IMR-90 (cell line): ENCODE measurements at places on chromosomes 2 and 18.

DNA sequence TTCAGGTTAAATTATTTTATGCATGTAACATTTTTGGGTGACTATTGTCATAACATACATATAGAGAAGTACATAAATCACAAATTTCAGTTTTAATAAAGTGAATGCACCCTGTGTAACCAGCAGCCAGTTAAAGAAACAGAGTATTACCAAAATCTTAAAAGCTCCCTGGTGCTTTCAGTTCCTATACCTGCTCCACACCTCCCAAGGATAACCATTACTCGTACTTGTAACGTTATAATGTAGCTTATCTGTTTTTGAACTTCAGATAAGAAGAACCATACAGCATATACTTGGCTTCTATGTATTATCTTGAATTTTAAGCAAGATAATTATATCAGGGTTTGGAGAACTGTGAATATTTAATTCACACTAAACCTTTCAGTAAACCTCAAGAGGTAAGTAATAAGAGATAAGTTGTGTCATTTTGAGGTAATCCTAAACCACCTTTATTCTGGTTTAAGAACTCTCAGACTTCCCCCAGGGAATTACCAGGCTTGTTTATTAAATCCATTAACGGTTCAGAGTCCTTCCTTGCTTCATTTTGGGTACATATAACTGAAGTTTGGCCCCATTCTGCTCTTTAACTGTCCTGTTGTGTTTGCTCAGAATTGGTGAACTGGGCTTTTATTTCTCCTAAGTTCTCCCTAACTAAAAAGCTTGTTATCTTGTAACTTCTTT, 58.6 kb downstream of the LCLAT1 start:
- no peak for DNase-seq

- DNase-seq: no peak
Measured at GRCh38 chr2:127624320-127624755, 21.6 kb upstream of the GPR17 start.

GRCh38 chr2:120395221-120396012, 49.5 kb downstream of the INHBB start:
- no peak for DNase-seq

- DNase-seq: no peak
Measured at GRCh38 chr2:43566461-43566729, 29.4 kb downstream of the THADA start.

DNA sequence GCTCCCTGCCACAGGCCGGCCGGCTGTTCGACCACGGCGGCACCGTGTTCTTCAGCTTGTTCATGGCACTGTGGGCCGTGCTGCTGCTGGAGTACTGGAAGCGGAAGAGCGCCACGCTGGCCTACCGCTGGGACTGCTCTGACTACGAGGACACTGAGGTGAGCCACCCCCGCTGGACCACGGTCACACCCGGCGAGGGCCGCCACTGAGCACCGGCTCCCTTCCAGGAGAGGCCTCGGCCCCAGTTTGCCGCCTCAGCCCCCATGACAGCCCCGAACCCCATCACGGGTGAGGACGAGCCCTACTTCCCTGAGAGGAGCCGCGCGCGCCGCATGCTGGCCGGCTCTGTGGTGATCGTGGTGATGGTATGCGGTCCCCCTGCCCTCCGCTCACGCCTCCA, 20.8 kb downstream of the ANO7 start:
- no peak for DNase-seq

DNA sequence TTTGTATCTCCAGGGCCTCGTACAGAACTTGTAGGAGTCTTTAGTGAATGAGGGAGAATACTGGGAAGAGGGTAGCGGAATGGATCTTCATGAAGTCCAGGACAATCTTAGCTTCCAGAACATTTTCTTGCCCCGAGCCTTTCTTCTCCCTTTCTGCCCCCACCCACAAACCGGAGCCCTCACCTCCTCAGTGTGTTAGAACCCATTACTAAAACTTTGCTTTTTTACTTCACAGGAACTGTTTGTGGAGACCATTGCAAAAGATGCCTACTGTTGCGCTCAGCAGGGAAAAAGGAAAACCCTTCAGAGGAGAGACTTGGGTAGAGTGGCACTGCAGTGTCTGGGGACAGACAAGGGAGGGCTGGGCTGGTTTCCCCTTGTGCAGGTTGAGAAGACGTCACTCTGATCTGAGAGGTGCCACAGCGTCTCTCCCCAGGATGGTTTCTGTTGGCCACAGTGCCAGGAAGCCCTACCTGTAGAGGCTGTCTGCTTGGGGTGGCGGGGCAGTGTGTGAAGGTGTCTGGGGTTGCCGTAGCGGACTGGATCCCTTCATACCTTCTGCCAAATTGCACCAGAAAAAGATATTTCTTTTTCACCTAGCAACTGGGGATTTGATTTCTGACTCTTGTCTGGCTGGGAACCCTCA, 786 bp downstream of the POLE4 start:
- no peak for DNase-seq

DNA sequence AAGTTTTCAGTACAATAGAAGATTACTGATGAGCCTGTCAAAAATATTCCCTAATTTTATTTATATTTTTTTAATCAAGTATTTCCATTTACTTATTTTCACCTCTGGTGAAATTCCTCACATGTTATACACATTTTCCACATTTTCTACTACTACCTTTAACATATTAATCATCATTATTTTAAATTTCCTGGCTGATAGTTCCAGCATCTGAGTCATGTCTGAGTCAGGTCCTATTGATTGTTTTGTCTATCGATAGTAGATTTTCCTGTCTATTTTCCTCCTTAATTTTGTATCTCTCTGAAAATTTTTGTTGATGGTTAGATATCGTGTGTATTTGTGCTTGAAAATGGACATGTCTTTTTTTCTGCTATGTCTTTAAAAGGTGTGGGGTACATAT, 211.8 kb upstream of the DSEL start:
- DNase-seq: no peak

DNA sequence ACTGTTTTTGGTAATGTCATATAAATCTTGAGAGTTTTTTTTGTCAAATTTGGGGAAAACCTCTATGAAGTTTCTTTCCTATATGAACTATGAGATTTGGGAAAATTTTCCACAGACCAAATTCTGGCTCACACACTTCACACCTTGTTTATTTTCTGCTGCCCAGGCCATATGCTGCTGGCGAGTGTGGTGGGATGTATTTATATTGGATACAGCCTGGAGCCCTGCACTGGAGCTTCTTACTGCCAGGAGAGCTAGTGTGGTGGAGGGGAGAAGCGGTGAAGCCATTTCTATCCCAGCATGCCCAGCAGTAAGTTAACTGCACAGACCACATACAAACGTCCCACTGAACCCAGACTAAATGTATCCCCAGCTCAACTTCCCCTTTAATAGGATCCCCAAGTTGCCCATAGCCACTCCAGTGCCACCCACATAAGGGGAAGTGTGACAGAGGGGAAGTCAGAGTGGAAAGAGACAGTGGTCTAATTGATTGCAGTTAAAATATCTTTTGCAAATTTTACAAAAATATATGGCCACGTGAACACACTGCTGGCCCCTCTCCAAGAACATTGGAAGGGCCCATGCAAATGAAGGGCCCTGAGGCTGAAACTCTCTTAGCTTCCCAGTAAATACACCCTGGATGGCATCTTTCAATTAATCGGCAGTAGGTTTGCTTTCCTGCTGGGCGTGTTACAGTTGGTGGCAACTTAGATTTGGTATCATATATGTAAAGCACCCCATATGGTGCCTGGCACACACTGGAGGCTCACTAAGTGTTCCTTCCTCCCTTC, 146.6 kb upstream of the ITGA6 start:
- no peak for DNase-seq

DNA sequence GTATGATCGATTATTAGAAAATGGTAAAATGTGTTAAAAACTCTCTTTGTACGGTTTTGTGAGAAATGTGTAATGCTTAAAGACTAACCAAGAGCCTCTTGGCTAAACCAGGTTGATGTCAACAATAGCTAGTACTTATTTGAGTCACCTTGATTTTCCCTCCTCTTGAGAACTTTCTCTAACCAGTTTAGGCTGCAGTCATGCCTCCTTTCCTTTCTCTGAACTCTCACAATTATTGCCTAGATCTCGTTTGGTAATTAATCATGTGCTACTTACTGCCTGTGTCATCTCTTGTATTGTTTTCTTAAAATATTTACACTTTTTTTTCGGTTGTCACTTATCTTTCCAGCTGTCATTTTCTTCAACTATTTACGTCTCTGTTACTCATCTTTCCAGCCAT, 1.1 kb upstream of the EPC2 start:
- no peak for DNase-seq

DNA sequence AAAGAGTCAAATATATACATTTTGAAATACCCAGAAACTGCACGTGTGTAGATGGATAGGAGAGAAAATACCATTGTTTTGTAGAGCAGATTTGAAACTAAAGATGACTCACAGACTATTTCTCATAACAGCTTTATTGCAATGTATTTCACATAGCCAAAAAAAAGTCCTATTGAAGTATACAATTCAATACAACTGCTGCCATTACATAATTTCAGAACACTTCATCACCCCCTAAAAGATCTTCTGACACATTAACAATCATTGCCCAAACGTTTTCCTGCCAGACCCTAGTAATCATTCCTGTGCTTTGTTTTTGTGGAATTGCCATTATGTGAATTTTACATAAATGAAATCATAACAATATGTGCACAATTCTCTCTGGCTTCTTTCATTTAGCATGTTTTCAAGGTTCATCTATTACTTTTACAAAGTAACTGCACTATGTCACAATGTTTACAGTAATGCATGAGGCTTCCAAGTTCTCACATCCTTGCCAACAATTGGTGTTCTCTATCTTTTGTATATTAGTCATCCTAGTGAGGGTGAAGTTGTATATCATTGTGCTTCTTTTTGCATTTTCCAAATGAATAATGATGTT, 378.6 kb upstream of the CWC22 start:
- DNase-seq: peak; percentile 90

GRCh38 chr2:71603311-71603811, 150.0 kb downstream of the DYSF start:
- no peak for DNase-seq

GRCh38 chr2:37868866-37869265, 56.2 kb upstream of the RMDN2 start:
- no peak for DNase-seq

DNA sequence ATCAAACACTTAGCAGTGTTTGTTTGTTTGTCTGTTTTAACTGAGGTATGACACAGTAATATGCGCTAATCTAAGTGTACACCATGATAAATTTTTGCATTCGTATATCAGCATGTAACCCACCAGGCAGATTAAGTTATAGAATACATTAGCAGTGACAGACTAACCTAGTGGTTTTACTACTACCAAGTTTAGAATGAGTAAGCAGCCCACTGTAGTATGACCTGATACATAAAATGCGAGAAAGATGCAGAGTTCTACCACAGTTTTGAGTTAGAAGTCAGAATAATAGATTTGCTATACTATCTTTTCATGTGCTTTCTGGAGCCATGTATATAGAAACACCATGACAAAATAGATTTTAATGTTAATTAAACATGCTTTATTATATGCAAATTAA, 19.1 kb upstream of the MAP4K4 start:
- DNase-seq: no peak

- DNase-seq: no peak
Measured at GRCh38 chr2:97706708-97707345, 6.5 kb upstream of the ZAP70 start.

DNA sequence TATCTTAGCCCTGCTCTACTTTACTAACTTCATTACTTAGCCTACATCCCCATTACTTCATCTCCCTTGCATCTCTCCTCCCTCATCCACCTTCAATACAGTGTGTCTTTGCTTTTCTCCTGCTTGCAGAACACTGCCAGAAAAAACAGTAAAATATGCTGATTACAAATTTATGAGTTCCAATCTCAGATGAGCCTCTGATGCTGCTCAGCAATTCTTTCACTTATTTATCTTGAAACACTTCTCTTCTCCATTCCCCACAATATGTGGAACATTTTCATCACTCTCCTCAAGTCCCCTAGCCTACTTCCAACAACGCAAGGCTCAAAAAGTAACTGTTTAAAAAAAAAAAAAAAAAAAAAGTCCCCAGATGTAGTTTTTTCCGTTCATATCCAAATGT, 7.1 kb downstream of the VPS54 start:
- DNase-seq: no peak

GRCh38 chr2:11419781-11420180, 46.2 kb downstream of the E2F6 start:
- DNase-seq: no peak

DNA sequence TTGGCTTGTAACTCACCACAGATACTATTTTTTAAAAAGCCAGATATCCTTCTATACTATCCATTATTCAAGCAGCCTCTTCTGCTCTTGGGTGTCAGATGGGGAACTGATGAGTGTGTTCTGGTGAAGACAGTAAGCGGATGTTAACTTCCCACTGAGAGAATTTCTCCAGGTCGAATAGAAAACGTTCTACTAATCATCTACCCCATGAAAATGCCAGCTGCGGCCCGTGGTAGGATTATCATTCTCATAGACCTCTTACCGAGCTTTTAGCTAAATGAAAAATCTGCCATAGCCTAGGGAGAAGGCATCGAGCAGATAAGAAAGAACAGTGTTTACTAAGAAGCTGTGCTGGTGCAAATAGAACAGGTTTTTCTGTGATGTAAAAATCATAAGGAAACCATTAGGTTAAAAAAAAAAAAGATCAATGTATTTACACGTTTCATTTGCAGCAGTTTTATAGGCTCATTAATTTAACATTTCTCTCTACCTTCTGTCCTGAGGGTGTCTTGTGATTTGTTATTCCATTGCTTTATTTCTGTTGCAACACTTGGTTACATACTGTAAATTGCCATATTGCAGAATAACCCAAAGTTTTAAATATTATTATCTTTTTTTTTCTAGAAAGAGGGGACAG, 1521.5 kb upstream of the ZEB2 start:
- DNase-seq: no peak

DNA sequence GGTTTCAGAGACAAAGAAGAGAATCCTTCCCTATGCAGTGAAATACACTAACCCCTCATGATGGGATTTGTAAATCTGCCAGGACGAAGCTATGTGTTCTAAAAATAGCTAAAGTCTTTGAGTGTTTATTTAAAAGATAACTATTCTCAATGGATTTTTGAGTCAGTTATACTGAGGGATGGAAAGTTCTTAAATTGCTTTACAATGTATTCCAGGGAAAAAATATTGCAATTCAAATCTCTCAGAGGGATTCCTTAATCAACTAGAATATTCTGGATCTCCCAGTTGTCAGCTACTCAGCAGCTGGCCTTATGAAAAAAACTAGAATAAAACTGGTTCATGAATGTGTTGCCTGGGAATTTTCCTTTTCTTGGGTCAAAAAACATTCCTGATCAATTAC, 312.4 kb downstream of the PLCL1 start:
- DNase-seq: peak; percentile 28

- DNase-seq: no peak
Measured at GRCh38 chr2:177169810-177170514, 42.6 kb upstream of the HNRNPA3 start.
